ENCODE measurements at places on chromosomes 16 and 17.

DNA sequence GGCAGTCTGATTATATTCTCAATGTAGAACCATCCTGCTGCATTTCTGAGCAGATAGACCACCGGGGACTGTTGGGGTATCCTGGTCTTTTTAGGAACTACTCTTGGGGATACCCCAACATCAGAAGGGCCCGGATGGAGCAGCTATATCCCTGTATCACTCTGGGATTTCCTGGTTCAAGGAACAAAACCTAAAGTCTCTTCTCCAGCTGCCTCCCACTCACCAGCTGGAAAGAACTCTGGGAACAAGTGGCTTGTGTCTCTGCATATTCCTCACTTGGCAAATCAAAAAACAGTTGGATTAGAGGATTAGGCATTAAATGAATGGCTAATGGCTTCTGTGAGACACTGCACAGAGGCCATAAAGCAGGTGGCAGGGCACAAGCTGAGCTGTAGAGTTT, 62.3 kb upstream of the HS3ST2 start:
- no peak for DNase-seq

DNA sequence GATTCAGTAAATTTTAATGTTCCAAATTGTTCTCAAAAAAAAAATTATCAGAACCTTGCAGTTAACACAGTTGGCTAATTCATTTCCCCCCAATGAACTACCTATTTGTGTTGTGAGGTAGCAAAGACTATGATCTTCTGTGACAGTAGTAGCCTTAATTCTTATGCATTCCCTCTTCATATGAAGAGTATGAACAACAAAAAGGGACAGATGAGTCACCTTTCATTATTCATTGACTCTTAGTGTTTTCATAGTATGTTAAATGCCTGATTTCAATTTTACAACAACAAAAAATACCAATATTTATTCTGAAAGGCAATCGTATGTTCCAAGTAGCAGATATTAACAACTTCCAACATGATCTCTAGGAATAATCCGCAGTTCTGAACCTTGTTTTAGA, 3.6 kb upstream of the SLFN11 start:
- no peak for DNase-seq

DNA sequence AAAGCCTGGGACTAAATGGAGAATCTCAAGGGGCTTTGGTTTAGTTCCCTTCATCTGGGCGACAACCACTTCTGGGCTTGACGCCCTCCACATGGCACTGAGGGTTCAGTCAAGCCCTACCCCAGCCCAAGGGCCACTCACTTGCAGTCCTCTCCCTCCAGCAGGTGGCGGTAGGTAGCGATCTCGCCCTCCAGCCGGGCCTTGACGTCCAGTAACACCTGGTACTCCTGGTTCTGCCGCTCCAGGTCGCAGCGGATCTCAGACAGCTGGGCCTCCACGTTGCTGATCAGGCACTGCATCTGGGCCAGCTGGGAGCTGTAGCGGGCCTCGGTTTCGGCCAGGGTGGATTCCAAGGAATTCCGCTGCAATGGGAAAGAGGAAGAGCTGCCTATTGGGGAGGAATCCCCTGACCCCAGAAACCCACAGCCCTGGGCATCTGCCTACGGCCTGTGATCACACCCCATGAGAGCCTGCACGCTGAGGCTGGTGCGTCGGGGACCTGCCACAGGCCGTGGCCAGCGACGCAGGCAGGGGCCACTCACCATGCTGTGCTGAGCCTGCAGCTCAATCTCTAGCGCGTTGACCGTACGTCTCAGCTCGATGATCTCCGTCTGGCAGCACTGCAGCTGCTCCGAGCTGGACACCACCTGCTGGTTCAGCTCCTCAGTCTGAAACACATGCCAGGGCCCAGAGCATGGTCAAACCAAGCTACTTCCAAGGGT, 2.7 kb downstream of the KRT36 start:
- no peak for DNase-seq

DNA sequence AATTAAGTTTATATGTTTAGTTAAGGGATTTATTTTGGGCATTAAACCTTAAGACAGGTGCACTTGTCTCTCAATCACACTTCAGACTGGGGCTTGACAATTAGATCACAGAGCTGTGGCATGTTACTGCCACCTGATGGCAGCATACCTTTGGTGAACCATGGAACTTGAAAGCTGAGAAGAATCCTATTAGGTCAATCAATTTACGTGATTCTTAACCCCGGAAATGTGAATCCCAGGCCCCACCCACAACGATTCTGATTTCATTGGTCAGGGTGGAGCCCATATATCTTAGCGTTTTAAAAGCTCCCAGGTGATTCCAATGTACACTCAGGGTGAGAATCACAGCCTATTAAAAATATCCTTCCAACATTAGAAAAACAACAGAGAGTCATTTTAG, 91.0 kb downstream of the GSG1L start:
- DNase-seq = peak; percentile 11

DNA sequence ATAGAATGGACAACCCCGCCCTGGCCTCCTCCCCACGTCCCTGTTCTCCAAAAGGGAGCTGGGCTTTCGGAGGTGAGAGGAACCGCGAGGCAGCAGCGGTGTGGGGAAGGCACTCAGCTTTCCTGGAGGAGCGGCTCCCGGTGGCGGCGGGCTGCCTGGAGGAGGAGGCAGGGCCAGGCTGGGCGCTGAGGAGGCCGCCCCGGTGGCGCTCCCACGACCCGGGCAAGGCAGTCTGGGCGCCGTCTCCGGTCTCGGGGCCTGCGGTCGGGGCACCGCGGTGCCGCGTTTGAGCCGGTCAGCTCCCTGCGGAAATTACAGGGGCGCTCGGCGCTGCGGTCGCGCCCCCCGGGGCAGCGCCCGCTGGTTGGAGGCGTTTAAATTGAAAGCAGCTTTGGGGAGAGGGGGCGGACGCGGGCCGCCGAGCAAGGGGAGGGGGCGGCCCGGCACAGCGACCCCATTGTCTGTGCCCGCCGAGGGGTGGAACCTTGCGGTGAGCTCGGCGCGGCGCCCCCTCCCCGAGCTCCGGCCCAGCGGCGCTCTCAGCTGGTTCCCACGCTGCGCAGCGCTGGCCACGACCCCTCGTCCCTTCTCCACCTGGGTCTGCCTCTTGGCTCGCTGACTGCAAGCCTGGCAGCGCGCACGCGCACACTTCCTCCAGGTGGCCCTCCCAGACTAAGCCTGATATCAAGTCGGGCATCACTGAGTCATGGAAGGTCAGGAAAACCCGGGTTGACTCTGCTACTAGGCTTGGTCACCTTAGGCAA, 58.7 kb upstream of the DLX4 start:
- DNase-seq = no peak

GRCh38 chr17:75730065-75730464, 8.8 kb downstream of the ITGB4 start:
- no peak for DNase-seq

GRCh38 chr17:57876866-57877237, 27.0 kb upstream of the MRPS23 start:
- no peak for DNase-seq

GRCh38 chr16:68445458-68445857, 2.9 kb downstream of the SMPD3 start:
- DNase-seq = peak; percentile 72

- DNase-seq = no peak
Observed at GRCh38 chr17:6710317-6710716, 2.9 kb downstream of the SLC13A5 start.

DNA sequence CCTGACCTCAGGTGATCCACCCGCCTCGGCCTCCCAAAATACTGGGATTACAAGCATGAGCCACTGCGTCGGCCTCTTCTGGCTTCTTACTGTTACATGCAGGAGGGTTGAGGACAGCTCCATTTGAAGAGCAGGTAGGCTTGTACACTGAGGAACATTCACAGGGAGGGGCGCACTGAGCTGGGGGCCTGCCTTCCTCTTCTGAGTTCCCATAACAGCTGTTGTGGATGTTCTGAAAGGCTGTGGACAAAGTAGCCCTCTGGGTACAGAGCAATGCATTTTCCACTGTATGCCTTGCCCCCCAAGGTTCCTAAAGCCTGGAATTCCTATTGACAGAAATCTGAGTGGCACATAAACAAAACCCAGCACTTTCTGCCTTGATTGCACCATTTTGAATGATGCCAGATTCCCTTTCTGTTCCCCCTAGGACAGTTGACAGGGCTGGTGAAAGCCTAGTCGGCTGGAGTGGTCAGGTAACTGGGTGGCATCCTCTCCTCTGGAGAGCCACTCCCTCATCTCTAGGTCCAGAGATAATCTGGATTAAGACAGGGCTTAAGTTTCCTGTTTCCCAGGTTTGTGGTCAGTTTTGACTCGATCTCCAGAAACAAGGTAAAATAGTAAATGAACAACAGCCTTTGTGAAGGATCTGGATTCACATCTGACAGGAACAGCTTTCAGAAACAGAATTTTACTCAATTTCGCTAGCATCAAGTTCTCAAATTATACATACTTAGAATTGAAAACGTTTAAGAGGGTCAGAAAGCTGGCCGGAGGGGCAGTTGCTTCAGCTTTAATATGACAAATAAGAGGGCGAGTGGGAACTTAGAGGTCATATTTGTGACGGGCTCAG, 1.3 kb upstream of the CDK5R1 start:
- DNase-seq = no peak

DNA sequence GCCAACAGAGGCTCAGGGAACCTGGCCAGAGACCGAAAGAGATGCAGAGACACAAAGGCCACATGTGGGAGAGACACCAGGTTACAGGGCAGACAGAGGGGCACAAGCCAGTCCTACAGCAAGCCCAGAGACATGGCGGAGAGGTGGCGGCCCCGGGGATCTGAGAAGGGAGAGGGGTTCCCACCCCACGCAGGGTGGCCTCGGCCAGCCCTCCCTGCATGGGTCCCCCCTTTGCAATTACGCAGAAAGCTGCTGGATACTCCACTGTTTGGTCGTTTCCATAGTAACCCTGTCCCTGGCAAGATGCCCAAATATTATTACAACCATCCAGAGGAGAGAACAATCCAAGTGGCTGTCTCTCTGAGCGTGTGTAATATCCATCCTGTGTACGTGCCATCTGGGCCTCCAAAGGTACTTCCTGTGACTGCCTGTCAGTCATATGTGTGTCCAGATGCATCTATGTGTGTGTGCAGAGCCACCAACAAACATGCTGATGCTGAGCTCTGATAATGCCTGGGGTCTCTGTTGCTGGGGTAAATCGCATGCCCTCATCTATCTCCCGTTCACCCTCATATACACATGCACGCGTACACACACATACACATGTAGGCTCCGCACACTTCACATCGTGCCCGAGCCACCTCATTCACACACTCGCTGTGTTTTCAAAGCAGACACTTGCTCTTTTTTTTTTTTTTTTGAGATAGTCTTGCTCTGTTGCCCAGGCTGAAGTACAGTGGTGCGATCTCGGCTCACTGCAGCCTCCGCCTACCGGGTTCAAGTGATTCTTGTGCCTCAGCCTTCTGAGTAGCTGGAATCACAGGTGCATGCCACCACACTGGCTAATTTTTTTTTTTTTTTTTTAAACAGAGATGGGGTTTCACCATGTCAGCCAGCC, 5.5 kb downstream of the PCGF2 start:
- DNase-seq = no peak

GRCh38 chr17:63153488-63153887, 187.5 kb downstream of the TANC2 start:
- peak; percentile 90 for DNase-seq

GRCh38 chr17:20121359-20122253, 112.4 kb downstream of the SPECC1 start:
- DNase-seq = peak; percentile 94

- DNase-seq = no peak
Observed at GRCh38 chr16:68920349-68920748, 77.0 kb downstream of the TANGO6 start.

DNA sequence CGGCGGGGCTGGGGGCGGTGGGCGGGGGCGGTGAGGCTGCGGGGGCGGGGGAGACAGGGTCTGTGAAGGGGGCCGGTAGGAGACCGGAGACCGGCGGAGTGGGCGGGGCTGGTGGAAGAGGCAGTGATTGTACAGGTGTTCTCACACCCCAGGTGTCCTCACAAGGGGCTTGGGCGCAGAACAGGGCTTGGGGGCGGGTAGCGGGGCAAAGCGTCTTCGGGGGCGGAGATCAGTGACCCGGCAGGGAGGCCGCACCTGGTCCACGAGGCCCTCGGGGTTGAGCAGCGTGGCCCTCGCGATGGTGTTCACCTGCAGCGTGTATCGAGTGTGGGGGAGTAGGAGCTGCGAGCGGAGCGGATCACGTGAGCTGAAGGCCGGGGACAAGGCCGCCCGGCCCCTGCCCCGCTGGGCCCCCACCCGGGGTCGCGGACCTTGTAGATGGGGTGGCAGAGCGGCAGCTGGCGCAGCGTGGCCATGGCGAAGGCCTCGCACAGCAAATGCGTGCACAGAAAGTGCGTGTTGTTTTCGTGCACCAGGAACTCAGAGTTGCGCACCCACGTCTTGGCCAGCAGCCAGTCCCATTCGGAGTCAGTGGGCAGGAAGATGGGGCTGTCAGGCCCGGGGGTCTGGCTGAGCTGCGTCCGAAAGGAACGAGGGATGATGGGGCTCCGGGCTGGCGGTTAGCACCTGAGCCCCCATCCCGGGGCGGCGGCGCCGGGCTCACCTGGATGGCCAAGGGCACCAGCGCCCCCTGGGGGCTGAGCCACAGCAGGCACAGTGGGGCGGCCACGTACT, 8.5 kb downstream of the ALOXE3 start:
- DNase-seq = no peak

GRCh38 chr17:44655983-44656710, at the start of gene MEIOC:
TSS of gene MEIOC (plus strand) at chr17:44656468. CDS start at chr17:44656614, 146 bp downstream.
- DNase-seq = no peak

GRCh38 chr16:66751053-66751302, 431 bp downstream of the DYNC1LI2 start:
- DNase-seq = no peak

GRCh38 chr16:2043667-2044451, 3.8 kb downstream of the NTHL1 start:
- DNase-seq = no peak
